ENCODE measurements at places on chromosomes 12 and 14. TPM values are rescaled to one million over a fixed set of nuclear protein-coding genes. Genes with fewer than 3 reads are reported as not detected.

The GZMB gene
- not detected for total RNA-seq

The RGS6 gene
- not detected for total RNA-seq

The NANOG gene
- total RNA-seq: not detected

The ZNF219 gene
- total RNA-seq: 20.3 TPM

The CS gene
- total RNA-seq: 254 TPM

The BEGAIN gene
- total RNA-seq: 0.26 TPM

The ACSS3 gene
- total RNA-seq: 0.21 TPM

The TCTN1 gene
- total RNA-seq: 41.8 TPM

The DCN gene
- not detected for total RNA-seq

The AICDA gene
- total RNA-seq: not detected

The PTPN21 gene
- total RNA-seq: 10.0 TPM

The DAO gene
- not detected for total RNA-seq

The IL22 gene
- not detected for total RNA-seq

The GLIPR1L1 gene
- total RNA-seq: not detected

The INHBC gene
- total RNA-seq: not detected

The RASAL1 gene
- 85.9 TPM for total RNA-seq

The ACRBP gene
- 4.1 TPM for total RNA-seq

The LRRC10 gene
- not detected for total RNA-seq

The SLC6A12 gene
- total RNA-seq: 1.8 TPM

The PZP gene
- not detected for total RNA-seq

The FGFR1OP2 gene
- 37.5 TPM for total RNA-seq

The KRT6A gene
- total RNA-seq: 0.24 TPM

The RARG gene
- total RNA-seq: 36.7 TPM

The FAM186B gene
- 0.29 TPM for total RNA-seq

The RNASE1 gene
- 40.2 TPM for total RNA-seq

All from Calu3 (cell line).